ENCODE measurements at places on chromosomes 12 and 14.

DNA sequence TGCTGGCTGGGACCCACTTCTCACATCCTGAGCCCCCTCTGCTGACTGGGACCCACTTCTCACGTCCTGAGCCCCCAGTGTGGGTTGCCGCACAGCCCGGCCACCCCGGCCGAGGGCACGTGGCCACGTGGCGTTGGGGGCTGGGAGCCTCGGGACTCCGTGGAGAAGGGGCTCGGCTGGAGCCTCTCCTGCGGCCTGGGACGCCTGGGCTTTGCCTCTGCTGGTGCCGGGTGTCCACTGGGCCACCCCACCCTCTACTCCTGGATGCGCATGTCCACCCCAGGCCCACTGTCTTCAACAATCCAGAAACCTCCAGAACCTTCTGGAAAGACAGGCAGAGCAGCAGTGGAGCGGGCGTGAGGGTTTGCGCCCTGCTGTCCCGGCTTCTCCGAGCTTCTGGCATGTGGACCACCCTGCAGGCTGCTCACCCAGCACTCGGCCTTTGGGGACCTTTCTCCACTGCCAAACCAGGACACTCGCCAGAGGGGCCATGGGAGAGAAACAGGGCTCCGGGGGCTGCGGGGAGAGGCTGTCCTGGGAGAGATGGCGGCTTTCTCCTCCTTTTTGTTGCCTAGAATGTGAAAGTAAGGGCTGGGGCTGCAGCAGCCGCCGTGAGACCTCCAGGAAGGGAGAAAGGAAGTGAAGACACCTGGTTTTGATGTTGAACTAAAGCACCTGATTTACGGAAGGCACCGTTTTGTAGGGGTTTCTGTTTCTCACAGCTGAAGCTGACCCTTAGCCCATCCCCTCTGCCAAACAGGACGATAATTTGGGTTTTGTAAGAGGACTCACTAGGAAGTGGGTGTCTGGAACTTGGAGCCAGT lies 30.0 kb downstream of the NOC4L start:
- no peak for DNase-seq

DNA sequence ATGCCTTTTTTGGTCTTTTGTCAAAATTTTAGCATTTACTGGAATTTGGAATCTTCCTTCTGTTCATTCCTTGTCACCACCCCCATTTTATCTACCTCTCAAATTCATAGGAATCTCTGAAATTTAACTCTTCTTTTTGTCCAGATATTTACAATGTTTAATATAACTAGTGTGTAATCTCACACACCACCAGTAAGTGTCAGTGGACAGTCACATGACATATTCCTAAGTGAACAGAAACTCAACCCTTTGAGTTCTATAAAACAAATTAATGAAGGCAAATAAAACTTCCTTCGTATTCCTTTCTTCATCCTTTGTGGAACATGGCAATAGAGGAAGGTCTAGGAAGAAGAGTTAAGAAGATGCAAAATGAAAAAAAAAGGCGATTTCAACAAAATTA lies 26.6 kb downstream of the ATF7 start:
- DNase-seq, result no peak

GRCh38 chr12:63206909-63207308 lies 55.9 kb upstream of the AVPR1A start:
- DNase-seq, result no peak

DNA sequence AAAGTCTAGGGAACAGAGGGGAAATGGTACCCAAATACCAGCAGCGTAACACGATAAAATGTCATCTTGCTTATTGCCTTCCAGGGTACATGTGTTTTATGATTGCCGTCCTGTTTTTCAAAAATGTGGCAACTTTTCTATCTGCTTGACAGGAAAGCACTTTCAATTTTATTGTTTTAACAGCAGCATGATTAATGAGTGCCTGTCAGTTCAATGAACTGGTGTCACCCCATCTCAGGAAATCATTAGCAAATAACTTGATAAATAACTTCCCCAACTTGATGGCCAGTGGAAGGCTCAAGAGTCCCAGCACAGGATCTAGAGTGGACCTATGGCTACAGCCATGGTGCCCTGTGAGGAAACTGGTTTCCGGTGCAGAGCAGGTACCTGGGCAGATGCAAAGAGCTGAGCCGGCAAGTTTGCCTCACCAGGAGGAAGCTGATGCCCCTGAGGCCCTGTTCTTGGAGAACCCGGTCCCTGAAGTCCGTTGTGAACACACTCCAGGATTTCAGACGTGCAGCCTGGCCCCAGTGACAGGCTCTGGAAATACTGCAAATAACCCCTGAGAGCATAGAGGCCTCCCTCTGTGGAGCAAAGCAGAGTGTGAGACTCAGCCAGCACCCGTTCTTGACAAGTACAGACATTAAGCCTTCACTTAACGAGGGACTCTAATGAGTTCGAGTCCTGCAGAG lies 173.5 kb upstream of the SFSWAP start:
- DNase-seq, result no peak

GRCh38 chr12:27573972-27574371 lies 50.0 kb downstream of the PPFIBP1 start:
- no peak for DNase-seq

DNA sequence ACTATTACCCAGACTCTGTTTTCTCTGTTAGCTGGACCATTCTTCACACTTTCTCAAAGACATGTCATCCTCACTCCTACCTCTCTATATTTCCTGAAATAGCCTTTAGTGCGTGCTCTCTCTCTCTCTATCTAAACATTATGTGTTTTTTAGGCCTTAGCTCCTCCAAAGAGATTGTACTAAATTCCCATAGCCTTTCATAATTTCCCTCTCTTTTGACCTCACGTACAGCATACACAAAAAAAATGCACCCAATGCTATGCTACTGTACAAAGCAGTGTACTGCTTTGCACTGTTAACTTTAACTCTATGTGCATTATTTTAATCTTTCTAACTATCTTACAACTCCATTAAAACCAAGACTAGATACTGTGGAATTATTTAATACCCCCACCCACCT lies 288.4 kb downstream of the DAD1 start:
- DNase-seq, result no peak

DNA sequence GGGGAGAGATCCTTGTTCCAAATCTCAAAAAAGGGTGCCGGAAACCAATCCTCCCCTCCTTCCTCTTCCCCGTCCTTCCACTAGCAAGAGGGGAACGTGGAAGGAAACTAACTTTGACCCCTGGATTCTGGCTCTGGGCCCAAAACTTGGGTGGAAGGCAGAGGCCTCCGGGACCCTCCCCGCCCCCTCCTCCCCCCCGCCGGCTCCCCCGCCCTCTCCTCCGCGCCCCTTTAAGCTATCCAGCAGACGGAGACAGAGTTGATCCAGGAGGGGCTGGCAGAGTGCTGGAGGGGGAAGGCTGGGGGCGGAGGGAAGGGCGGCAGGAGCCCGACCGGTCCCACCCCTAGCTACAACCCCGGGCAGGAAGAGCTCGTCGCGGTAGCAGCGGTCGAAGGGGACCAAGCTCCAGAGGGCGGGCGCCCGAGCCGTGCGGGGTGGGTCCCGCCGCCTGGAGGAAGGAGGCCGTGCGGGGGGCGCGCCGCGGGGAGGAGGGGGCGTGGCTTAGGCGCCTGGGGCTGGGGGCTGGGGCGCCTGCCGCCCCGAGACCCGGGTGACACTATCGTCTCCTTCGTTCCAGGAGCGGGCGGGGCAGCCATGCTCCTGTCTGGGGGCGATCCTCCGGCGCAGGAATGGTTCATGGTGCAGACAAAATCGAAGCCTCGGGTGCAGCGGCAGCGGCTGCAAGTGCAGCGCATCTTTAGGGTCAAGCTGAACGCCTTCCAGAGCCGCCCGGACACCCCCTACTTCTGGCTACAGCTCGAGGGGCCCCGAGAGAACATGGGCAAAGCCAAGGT lies at the start of gene NYNRIN:
NYNRIN (plus strand) TSS at position 351 of the 794 bp plus-strand sequence; CDS start at position 595, 244 bp downstream.
- peak; percentile 22 for DNase-seq

GRCh38 chr14:92850492-92850891 lies 56.4 kb downstream of the GOLGA5 start:
- DNase-seq, result no peak

GRCh38 chr12:64608901-64609535 lies 1.3 kb upstream of the RASSF3 start:
- DNase-seq, result peak; percentile 49

DNA sequence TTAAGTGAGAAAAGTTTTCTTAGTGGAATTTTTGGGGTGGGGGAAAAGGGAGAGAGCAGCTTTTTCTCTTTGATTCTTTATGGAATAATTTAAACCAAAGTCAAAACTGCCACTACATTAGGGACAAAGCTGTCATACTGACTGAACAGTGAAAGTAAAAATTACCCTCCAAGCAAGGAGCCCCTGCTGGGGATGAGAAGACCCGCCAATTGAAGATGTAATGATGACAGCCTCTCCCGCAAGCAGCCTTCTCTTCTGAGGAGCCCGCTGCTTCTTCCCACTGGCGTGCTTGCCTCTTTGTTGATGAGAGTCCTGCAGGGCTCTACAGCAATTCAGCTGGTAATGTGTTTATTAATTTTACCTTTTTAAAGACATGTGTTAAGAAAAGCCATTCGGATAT lies 151.0 kb downstream of the EFCAB11 start:
- DNase-seq, result no peak

Data from activated CD4-positive, alpha-beta T cell treated with anti-CD3 and anti-CD28 coated beads for 48 hours (primary cell).